ENCODE measurements at places on chromosomes 4 and X.

DNA sequence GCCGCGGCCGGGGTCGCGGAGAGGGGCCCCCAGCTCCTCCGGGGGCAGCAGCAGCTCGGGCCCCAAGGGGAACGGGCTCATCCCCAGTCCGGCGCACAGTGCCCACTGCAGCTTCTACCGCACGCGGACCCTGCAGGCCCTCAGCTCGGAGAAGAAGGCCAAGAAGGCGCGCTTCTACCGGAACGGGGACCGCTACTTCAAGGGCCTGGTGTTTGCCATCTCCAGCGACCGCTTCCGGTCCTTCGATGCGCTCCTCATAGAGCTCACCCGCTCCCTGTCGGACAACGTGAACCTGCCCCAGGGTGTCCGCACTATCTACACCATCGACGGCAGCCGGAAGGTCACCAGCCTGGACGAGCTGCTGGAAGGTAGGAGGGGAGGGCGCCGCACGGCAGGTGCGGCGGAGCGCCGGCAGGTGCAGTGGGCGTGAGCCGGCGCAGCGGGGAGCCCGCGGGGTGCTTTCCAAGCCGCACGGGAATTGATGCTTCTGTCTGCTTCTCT is 886 bp downstream of the DCLK2 start:
- no peak for DNase-seq

DNA sequence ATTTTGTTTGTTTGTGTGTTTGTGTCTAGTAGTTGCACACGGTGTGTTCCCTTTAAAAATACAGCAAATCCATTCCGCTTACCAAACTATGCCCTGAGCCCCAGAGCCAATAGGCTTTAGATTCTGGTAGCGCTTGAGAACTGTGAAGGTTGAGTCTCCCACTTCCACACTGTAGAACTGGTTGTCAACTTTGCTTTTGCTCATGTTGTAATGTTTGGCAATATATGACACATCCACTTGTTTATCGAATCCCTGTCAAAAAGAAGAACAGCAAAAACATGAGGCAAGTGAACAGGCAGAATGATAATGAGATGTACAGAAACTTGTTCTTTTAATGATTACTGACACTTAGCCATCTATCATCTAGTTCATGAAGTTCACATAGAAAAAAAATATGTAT is 200.6 kb downstream of the MAPK10 start:
- no peak for DNase-seq

GRCh38 chr4:186248643-186249042 is 17.3 kb upstream of the F11 start:
- no peak for DNase-seq

GRCh38 chrX:154365052-154365600 is 9.3 kb downstream of the FLNA start:
- no peak for DNase-seq

- no peak for DNase-seq
Observed at GRCh38 chrX:48948589-48948988, 8.8 kb downstream of the OTUD5 start.

- peak; percentile 5 for DNase-seq
Observed at GRCh38 chrX:56978172-56978571, 17.2 kb downstream of the SPIN3 start.

- no peak for DNase-seq
Observed at GRCh38 chrX:96386981-96387380, 297.7 kb upstream of the DIAPH2 start.

DNA sequence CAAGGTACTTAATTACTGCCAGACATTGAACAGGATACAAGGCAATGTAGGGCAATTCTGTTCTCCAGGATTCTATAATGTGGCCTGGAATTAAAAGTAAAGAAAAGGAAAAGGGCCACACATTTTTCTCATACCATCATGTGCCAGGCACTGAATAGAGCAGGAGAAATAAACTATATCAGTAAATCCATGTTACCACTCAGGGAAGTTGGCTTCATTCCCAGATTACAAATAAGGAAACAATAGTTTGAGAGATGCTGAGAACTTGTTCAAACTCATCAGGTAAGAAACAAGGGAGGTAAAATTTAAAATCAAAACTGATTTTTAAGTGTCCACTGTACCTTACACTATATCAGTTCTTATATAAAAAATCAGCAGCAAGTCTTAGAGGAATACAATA is 645.0 kb upstream of the ATOH1 start:
- DNase-seq, result no peak

GRCh38 chr4:89871211-89871610 is 23.4 kb upstream of the MMRN1 start:
- DNase-seq, result no peak

DNA sequence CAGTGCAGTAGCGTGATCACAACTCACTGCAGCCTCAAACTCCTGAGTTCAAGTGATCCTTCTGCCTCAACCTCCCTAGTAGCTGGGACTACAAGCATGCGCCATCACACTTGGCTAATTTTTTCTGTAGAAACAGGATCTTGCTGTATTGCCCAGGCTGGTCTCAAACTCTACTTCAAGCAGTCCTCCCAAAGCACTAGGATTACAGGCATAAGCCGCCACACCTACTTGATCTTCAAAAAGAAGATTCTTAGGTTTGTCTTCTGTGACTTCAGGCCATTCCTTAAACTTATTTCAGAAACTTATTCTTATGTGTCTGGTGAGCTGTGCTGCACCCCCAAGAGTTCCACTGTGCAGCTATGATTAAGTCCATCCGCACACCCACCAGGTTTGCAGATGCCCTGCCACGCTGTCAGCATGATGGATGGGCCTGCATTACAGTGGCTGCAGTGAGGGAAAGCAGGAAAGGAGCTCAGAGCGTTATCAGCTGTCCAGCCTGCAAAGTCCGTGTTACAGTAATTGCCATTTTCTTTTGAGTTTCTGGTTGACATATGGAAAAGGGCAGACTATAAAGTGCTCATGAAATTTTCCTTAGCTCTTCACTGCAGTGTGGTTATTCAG is 146.6 kb downstream of the AASDH start:
- no peak for DNase-seq

DNA sequence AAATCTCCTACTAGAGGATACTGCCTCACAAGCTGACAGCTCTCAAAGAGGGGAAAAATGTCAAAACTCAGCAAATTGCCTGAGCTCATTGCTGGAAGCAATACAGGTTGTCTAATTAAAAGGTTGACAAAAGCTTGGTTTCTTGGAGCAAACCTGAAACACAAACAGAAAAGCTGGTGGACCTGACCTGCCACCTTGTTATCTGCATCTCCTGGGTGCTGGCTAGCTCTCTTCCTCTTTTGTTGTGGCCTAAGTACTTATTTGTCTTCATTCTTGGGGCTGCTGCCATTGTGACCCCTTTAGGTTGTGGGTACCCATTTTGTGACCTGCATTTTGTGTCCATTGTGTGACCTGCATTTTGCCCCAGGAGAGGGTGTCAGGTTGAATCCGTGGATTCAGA is 184.5 kb downstream of the KIT start:
- DNase-seq, result no peak

- DNase-seq, result no peak
Observed at GRCh38 chr4:69069085-69069484, 27.2 kb upstream of the UGT2B7 start.

- no peak for DNase-seq
Observed at GRCh38 chrX:38513112-38513742, 48.1 kb upstream of the TSPAN7 start.

DNA sequence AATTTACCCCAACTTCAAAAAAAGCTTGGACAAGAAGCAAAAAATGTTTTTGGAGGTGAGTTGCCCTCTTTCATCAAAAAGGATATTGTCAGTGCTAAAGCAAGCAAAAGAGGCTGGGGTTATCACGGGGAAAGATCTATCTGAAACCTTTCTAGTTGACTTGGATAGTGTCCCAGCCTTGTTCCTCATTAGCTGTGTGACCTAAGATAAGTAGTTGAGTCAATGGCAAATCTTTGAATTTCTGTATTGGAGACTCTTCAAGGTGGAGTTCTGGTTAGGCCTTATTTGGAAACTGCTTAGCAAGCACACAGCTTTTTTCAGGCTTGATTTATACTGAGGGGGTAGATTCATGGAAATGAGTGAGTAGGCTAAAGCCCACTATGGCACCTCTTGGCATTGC is 271.6 kb downstream of the GRIA3 start:
- DNase-seq, result no peak

- DNase-seq, result no peak
Observed at GRCh38 chrX:45788941-45789348, 588.3 kb upstream of the DIPK2B start.

DNA sequence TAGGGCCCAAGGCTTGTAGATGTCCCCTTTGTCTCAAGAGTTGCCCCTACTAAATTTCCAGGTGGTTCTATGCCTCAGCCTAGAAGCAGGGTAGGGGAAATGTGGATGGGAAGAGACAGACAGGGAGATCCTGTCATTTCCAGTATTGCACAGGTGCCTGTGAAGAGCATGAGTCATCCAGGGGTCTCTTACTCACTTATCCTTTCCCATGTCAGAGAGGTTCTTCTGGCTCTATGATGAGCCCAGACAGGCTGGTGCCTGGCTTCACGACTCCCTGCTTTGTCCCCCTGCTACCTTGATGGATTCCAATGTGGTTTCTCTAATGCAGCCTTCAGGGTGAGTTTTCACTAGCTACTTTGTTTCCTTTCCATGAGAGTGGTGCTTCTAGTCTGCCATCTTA is 35.2 kb upstream of the DDX60 start:
- no peak for DNase-seq

GRCh38 chr4:148271166-148271565 is 171.0 kb downstream of the NR3C2 start:
- no peak for DNase-seq

DNA sequence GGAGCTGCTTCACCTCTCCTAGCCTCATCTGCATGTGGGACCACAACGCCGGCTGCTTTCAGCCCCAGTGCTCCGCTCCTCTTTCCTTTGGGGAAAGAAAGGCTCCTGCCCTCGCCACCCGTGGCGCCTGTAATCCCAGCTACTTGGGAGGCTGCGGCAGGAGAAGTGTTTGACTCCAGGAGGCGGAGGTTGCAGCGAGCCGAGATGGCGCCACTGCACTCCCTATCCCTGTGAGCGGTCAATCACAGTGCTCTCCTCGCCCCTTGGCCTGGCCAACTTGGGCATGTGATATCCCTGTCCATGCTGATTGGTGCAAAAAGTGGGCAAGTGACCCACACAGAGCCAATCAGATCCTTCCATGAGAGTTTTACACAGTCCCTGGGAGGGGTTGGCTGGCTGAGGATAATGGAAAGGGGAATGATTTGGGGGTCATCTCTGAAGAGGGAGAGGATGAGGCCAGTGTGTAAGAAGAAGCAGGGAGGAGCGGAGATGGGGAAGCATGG is 56.2 kb downstream of the WFS1 start:
- no peak for DNase-seq

DNA sequence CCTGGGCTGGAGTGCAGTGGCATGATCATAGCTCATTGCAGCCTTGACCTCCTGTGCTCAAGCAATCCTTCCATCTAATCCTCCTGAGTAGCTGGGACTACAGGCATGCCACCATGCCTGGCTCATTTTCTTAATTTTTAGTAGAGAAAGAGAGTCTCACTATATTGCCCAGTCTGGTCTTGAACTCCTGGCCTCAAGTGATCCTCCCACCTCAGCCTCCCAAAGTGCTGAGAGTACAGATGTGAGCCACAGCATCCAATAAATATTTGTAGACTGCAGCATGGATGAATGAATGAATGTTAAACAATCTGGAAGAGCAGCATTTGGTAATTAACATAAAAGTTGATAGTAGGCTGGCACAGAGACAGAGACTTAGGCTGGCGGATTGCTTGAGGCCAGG is 20.0 kb downstream of the KLB start:
- DNase-seq, result no peak

- no peak for DNase-seq
Observed at GRCh38 chr4:119667802-119668201, 39.2 kb upstream of the PDE5A start.

- DNase-seq, result no peak
Observed at GRCh38 chrX:87338510-87338909, 179.1 kb upstream of the KLHL4 start.

- no peak for DNase-seq
Observed at GRCh38 chr4:75158451-75158850, 225.5 kb downstream of the PARM1 start.

DNA sequence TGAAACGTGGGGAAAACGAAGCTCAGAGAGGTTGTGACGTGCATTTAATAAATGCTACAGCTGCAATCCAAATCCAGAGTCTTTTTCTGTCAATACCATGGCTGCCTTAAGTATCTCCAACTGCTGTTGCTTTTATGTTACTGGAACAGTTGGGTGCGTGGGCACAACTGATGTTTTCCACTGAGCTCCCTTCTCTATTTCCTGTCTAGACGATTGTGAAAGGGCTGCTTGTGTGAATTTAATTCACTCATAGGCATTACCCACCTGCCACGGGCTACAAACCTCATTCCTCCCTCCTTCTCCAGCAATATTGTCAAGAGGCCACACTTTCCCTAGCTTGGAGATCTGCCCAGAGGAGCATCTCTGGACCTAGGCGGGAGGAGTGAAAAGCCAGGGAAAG is 526.0 kb downstream of the MID1IP1 start:
- no peak for DNase-seq

GRCh38 chrX:88437563-88437962 is 309.5 kb upstream of the CPXCR1 start:
- no peak for DNase-seq

GRCh38 chr4:39048311-39048710 is 13.7 kb upstream of the KLHL5 start:
- no peak for DNase-seq

- no peak for DNase-seq
Observed at GRCh38 chrX:50889582-50889981, 21.0 kb upstream of the BMP15 start.

- DNase-seq, result no peak
Observed at GRCh38 chr4:155608225-155608885, 58.3 kb upstream of the GUCY1A1 start.

- DNase-seq, result no peak
Observed at GRCh38 chr4:184748251-184748652, 14.4 kb upstream of the CENPU start.

- no peak for DNase-seq
Observed at GRCh38 chr4:71186257-71186565, 152.6 kb upstream of the SLC4A4 start.

- no peak for DNase-seq
Observed at GRCh38 chrX:35880601-35881000, 38.9 kb upstream of the CFAP47 start.

DNA sequence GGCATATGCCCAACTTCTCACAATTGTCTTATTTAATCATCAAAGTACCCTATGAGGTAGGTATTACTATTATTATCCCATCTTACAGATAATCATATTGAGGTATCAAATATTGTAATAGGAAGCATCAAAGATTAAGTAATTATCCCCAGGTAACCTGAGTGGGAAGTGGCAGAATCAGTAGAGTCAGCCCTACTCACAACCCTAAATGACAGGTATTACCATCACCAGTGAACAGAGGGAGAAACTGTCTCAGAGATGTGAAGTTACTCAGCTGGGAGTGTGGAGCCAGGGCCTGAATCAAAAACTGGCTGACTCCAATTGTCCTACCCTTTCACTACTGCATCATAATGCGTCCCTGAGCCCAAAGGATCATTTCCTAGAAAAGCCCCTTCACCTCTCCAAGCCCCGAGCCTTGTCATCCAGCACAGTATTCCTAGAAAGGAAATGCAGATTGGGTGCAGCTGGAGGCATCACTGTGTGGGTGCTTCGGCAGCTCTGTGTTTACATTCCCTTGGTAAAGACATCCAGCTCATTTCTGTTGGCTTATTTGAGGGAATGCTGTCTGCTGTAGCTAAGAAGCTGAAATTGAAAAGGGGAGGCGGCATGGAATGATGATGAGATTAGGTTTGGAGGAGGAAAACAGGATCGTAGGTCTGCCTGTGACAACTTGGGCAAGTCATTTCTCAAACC is 72.8 kb downstream of the DHX15 start:
- DNase-seq, result no peak

Measured in activated CD8-positive, alpha-beta memory T cell treated with anti-CD3 and anti-CD28 coated beads for 1 hour (primary cell).